Suppressor macrophage (primary cell): ENCODE measurements at places on chromosomes 1 and 21.

DNA sequence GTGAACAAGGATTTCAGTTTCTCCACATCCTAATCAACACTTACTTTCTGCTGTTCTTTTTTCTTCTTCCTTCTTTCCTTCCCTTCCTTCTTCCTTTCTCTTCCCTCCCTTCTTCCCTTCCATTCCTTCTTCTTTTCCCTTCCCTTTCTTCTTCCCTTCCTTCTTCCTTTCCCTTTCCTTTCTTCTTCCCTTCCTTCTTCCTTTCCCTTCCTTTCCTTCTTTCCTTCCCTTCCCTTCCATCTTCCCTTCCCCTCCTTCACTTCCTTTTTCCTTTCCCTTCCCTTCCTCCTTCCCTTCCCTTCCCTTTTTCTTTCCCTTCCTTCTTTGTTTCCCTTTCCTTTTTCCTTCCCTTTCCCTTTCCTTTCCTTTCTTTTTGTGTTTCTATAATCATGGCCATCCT, 115.3 kb downstream of the KIF26B start:
- DNase-seq = no peak

DNA sequence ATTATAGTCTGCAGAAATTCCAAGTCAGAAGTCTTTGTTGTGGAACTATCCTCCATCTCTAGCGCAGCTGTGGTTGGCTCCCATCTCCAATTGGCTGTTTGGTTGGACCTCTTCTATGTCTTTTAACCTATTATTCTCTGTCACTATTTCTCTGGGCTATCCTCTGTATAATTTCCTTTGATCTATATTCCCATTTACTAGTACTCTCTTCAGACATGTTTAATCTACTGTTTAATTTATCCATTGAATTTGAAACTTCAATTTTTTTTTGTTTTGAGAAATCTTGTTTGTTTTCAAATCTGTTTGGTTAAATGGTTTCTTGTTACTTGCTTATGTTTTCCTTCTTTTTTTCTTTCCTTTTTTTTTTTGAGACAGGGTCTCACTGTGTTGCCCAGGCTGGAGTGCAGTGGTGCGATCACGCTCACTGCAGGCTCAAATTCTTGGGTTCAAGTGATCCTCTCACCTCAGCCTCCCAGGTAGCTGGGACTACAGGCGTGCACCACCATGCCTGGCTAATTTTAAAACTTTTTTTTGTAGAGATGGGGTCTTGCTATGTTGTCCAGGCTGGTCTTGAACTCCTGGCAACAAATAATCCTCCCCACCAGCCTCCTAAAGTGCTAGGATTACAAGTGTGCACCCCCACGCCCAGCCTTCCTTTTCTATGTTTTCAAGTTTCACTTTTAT, 28.1 kb downstream of the SOAT1 start:
- DNase-seq = no peak

DNA sequence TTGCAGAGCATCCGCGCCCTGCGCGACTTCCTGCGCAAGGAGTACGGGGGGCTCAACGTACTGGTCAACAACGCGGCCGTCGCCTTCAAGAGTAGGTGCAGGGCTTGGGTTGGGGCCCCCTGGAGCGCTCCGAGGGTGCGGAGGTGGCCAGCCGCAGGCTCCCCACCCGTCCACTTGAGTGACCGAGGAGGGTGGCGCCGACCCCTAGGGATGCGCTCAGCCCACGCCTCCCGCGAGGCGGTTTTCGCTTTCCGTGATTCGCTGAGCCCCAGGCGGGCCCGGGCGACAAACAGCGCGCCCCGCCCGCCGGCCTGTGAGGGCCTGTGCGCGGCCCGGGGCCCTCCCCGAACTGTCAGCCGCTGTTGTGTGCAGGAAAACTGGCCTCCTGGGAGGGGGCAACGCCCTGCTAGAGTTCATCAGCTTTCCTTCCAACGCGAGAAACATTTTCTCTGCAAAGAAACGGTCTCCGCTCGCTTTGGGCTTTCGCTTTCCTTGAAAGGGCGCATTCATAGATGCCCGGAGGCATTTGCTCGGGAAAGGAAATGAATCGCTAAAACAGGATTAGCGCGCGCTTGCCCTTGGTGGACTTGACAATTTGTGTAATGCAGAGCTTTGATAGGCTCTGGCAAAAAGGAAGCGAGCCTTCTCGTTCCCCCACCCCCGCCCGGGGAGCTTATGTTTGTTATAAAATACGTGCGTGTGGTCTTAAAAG, 668 bp downstream of the CBR3 start:
- DNase-seq = peak; percentile 82

GRCh38 chr1:20139776-20140612, 871 bp downstream of the PLA2G2F start:
- DNase-seq = no peak

DNA sequence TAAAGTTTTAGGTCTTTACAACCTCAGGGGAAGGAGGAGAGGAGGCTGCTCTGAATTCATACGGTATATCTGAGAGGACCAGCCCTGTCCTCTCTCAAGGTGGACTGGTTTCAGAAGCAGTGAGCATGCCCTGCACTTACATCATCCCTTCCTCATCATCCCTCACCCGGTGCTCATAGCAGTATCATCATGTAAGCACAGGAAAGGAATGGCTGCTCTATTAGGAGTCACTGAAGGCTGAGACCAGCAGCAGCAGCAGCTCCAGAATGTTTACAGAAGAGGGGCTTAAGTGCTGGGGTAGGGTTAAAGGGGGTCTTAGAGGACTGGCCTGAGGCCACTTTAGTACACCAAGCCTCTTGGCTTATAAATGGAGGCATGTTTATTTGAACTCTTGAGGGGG, 185.9 kb downstream of the AK5 start:
- no peak for DNase-seq

DNA sequence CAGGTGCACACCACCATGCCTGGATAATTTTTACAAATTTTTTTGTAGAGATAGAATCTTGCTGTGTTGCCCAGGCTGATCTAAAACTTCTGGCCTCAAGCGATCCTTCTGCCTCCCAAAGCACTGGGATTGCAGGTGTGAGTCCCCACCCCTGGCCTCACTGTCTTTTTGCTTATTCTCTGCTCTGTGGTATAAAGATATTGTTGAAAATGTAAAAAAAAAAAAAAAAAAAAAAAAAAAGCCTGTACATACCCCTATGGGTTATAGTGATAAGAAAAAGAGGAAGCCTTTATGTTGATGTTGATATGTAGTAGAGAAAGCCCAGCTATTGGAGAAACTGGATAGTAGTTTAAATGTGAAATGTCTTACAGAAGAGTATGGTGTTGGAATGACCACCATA, 125.8 kb downstream of the XPR1 start:
- no peak for DNase-seq

GRCh38 chr1:93501399-93501798, 53.5 kb downstream of the FNBP1L start:
- DNase-seq = no peak

DNA sequence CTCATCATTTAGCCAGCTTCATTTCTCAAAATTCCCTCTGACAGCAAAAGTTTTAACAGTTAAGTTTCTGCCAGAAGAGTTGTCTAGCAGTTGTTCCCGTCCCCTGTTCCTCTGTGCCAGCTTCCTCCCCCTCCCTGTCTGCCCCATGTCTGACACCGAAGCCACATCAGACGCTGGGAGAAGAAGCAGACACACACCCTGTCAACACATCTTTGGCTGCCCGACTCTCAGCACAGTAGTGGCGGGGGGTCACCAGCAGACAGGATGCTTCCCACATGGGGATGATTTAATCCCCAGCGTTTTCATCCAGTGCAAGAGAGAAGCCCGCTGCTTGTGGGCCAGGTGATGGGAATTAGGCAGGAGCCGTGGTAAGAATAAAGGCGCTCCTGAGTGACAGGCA, 379.4 kb upstream of the RUNX1 start:
- DNase-seq = peak; percentile 24

GRCh38 chr1:2612591-2613365, 20.0 kb downstream of the MMEL1 start:
- DNase-seq = no peak

DNA sequence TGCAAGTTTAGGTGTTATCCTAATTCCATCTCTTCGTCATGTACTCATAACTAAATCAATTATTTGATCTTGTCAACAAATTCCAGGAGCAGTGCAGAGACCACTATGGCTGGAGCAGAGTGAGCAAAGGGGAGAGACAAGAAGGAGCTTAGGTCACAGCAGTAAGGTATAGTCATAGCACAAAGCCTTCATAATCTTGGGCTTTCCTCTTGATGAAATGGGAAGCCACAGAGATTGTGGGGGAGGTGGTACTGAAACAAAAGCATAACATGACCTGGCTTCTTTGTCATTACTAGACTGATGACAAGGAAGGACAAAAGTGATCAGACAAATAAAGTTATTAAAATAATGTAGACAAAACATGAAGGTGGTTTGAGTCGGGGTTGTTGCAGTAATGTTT, 60.1 kb upstream of the PTGS2 start:
- peak; percentile 6 for DNase-seq

- no peak for DNase-seq
Measured at GRCh38 chr21:36992671-36993070, 13.8 kb upstream of the RIPPLY3 start.

- DNase-seq = no peak
Measured at GRCh38 chr1:61674221-61674620, 50.7 kb downstream of the TM2D1 start.
